Astrocyte (in vitro differentiated cells and primary cell): ENCODE measurements at places on chromosomes 7 and 10. TPM values are rescaled to one million over a fixed set of nuclear protein-coding genes. Genes with fewer than 3 reads are reported as not detected.

The DGKI gene
- total RNA-seq = 6.3 and 7.5 TPM in 2 replicates

GRCh38 chr10:123527151-123527550 lies 139.0 kb upstream of the GPR26 start:
- DNase-seq = no peak

DNA sequence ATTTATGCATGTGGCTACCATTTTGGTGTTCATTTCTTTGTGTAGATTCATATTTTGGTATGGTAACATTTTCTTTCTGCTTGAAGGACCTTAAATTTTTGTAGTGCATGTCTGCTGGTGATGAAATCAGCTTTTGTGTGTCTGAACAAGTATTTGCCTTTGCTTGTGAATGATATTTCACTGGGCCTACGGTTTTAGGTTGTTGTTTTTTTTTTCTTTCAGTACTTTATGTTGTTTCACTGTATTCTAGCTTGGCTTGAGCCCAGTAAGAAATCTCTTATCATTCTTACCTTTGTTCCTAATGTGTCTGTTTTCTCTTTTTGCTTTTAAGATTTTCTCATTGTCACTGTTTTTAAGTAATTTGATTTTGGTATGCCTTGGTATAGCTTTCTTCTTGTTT lies 31.9 kb downstream of the SAMD8 start:
- DNase-seq = peak; percentile 13

GRCh38 chr7:77679608-77680007 lies 16.7 kb upstream of the RSBN1L start:
- no peak for DNase-seq

- no peak for DNase-seq
Measured at GRCh38 chr7:102072636-102073209, 213.9 kb upstream of the SH2B2 start.

DNA sequence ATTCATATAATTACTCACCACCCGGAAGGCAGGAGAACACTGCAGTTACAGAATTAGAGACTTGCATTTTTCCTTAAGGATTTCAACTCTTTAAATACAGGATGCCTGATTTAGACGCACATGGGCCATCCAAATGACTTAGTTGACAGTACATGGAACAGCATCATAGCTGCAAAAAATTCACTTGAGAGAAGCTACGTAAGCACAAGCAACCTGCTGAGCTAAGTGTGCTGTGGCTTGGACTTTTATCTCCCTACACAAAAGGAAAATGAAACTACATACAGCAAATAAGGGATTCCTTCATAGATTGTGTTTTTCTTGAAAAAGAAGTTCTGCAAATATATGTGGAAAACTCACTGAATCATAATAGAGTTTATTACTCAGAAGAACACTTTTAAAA lies 152.6 kb downstream of the POU6F2 start:
- DNase-seq = no peak
